ENCODE measurements at places on chromosomes 12 and 14. TPM values are rescaled to one million over a fixed set of nuclear protein-coding genes. Genes with fewer than 3 reads are reported as not detected.

PAWR gene
- 2.8 TPM for total RNA-seq

KRAS gene
- total RNA-seq = 34.8 TPM

RPL10L gene
- total RNA-seq = not detected

AJUBA gene
- total RNA-seq = 2.8 TPM

NOS1 gene
- total RNA-seq = not detected

E2F7 gene
- 0.26 TPM for total RNA-seq

GRCh38 chr12:88057994-88058718 lies 29.0 kb upstream of the C12orf50 start:
- no peak overlapping the region for H3K27ac ChIP-seq
- H3K36me3 ChIP-seq = peaks cover 5% of the 10 kb centered on the region
- DNase-seq = no peak
- no peaks in the 10 kb centered on the region for H3K4me1 ChIP-seq

GRCh38 chr14:52044791-52045522 lies 23.9 kb downstream of the NID2 start:
- no peak overlapping the region for H3K4me3 ChIP-seq
- H3K27me3 ChIP-seq = no peaks in the 10 kb centered on the region
- DNase-seq = no peak
- H3K36me3 ChIP-seq = no peaks in the 10 kb centered on the region

GRCh38 chr14:105974902-105975301 lies 448.5 kb downstream of the TMEM121 start:
- peak; percentile 29 for DNase-seq
- H3K4me3 ChIP-seq = no peak overlapping the region
- H3K36me3 ChIP-seq = no peaks in the 10 kb centered on the region

- no peak overlapping the region for H3K4me3 ChIP-seq
- H3K36me3 ChIP-seq = no peaks in the 10 kb centered on the region
- DNase-seq = no peak
- no peak overlapping the region for H3K27ac ChIP-seq
These were observed 114.9 kb downstream of the TMEM121 start for GRCh38 chr14:105641075-105641937.

GRCh38 chr14:103748534-103748857 lies 32.9 kb downstream of the ZFYVE21 start:
- H3K27me3 ChIP-seq = no peaks in the 10 kb centered on the region
- H3K4me1 ChIP-seq = peaks cover 12% of the 10 kb centered on the region
- H3K36me3 ChIP-seq = no peaks in the 10 kb centered on the region
- H3K4me3 ChIP-seq = no peak overlapping the region
- DNase-seq = peak; percentile 34
- H3K27ac ChIP-seq = no peak overlapping the region

DNA sequence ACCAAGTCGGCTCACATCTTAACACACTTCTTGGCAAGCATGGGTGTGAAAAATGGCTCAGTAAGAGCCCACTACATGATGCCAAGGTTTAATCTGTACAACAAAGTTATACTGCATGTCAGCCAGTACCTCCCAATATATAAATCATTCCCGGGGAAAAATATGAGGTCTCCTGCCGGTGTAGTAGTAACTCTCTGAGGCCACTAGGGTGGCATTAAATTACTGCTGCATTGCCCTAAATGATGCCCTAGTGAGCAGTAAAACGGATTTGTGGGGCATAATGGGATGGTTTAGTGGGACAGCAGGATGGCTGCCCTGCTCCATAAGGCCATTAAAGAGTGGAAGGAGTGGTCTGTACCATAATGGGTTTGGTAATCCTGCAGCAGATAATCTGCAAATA lies 267.7 kb downstream of the MED13L start:
- peaks cover 52% of the 10 kb centered on the region for H3K36me3 ChIP-seq
- no peak overlapping the region for H3K27ac ChIP-seq
- H3K4me1 ChIP-seq = no peaks in the 10 kb centered on the region
- DNase-seq = no peak
- H3K27me3 ChIP-seq = no peaks in the 10 kb centered on the region

DNA sequence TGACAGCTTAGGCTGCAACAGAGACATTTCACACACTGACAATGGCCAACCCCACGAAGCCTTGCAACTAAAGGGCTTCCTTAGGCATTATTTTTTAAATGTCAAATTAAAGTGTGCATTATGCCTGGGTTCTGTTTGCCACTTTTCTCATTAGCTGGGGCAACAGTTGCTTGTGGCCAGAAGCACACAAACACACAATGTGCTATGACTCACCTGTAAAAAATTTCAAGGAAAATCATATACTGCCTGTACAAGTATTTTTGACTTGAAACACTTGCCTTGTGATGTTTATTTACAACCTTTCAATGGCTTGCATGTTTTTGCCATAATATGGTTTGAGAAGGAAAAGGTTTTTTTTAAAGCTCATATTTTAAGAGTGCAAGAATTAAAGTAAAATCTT lies 1.9 kb downstream of the NTN4 start:
- H3K27ac ChIP-seq = no peak overlapping the region
- peaks cover 19% of the 10 kb centered on the region for H3K4me1 ChIP-seq
- peaks cover 28% of the 10 kb centered on the region for H3K27me3 ChIP-seq
- no peaks in the 10 kb centered on the region for H3K36me3 ChIP-seq
- H3K4me3 ChIP-seq = no peak overlapping the region

- DNase-seq = no peak
- H3K36me3 ChIP-seq = no peaks in the 10 kb centered on the region
- H3K4me3 ChIP-seq = no peak overlapping the region
These were observed 69.2 kb upstream of the ARID2 start for GRCh38 chr12:45660330-45660729.

- H3K36me3 ChIP-seq = no peaks in the 10 kb centered on the region
- no peak for DNase-seq
- no peaks in the 10 kb centered on the region for H3K27me3 ChIP-seq
- H3K4me3 ChIP-seq = peak overlapping the region; percentile 85
- peak overlapping the region; percentile 75 for H3K27ac ChIP-seq
These were observed 1.1 kb upstream of the HOMEZ start for GRCh38 chr14:23286902-23287479.

GRCh38 chr12:110307372-110307771 lies 26.3 kb downstream of the ATP2A2 start:
- no peak for DNase-seq
- no peaks in the 10 kb centered on the region for H3K27me3 ChIP-seq
- H3K27ac ChIP-seq = no peak overlapping the region
- peaks cover 66% of the 10 kb centered on the region for H3K4me1 ChIP-seq

GRCh38 chr12:90909069-90909770 lies 45.8 kb downstream of the CCER1 start:
- H3K4me3 ChIP-seq = no peak overlapping the region
- no peak for DNase-seq
- no peaks in the 10 kb centered on the region for H3K4me1 ChIP-seq
- no peak overlapping the region for H3K27ac ChIP-seq

- H3K4me1 ChIP-seq = no peaks in the 10 kb centered on the region
- no peaks in the 10 kb centered on the region for H3K27me3 ChIP-seq
- no peak overlapping the region for H3K27ac ChIP-seq
- no peak for DNase-seq
These were observed 17.5 kb upstream of the PPP1CC start for GRCh38 chr12:110760204-110760609.

DNA sequence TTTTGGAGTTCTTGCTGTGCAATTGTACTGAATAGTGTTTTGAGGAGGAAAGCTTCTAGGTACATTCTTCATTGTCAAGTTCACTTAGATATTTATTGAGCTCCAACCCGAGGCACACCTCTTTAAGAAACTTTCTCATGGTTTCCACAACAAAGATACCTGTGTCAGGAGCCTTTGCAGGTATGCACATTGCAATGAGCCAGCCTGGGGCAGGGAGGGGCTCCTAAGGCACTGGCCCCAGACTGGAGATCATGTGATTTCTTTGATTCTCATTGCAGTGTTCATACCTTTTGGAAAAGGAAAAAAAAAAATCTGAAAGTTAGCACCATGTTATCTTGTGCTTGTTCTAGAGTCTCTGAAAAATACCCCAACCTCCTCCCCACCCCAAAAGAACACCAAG lies 80.3 kb downstream of the PRMT8 start:
- no peak overlapping the region for H3K27ac ChIP-seq
- H3K36me3 ChIP-seq = no peaks in the 10 kb centered on the region
- no peaks in the 10 kb centered on the region for H3K4me1 ChIP-seq
- DNase-seq = no peak
- no peak overlapping the region for H3K4me3 ChIP-seq

- peaks cover 11% of the 10 kb centered on the region for H3K4me1 ChIP-seq
- peaks cover 39% of the 10 kb centered on the region for H3K27me3 ChIP-seq
- no peak overlapping the region for H3K4me3 ChIP-seq
These were observed 781 bp downstream of the NPAS3 start for GRCh38 chr14:32939254-32940065.

DNA sequence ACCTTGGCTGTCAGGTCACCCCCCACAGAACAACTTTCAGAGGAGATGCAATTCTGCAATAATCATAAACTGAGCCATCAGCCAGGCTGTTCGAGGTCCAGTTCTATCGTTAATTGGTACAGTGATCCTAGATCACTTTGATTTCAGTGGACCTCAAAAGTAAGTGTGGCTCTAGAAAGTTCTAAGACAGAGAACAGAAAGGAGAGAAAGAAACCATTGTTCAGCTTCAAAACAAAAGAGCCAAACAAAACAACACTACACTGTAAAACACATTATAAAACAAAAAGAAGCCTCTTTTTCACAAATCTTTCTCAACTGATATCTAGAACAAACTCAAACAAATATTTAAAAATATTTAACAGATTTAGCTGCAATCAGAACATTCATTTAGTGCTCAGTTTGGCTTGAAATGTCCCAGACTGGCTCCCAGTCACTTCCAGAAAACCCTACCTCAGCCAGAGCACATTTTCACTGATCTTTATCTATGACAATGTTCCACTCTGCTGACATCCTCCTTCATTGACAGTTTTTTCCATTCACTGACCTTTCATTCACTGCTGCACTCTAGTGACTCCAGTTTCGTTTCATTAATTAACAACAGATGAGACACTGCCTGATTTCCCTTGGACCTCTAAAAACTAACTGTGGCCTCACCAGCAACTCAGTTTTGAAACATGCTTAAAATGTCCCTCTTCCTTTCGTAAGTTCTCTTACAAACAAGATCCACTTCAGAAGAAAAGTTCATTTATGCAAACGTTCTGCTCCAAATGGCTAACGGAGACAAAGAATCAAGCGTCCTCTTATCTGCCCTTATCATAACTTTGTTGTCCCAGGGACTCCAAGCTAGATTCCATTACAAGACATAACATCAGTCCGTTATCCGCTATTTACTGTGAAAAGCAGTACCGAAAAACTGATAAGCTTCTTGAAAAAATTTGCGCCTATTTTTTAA lies 56.8 kb downstream of the DUSP16 start:
- no peaks in the 10 kb centered on the region for H3K36me3 ChIP-seq
- peaks cover 65% of the 10 kb centered on the region for H3K4me1 ChIP-seq
- H3K27ac ChIP-seq = peak overlapping the region; percentile 48

Data from CD4-positive, alpha-beta memory T cell (primary cell).